Fibroblast of gingiva (primary cell): ENCODE measurements at places on chromosomes 1 and 21.

GRCh38 chr1:170126696-170127095, 19.1 kb upstream of the NTMT2 start:
- peak; percentile 60 for DNase-seq

DNA sequence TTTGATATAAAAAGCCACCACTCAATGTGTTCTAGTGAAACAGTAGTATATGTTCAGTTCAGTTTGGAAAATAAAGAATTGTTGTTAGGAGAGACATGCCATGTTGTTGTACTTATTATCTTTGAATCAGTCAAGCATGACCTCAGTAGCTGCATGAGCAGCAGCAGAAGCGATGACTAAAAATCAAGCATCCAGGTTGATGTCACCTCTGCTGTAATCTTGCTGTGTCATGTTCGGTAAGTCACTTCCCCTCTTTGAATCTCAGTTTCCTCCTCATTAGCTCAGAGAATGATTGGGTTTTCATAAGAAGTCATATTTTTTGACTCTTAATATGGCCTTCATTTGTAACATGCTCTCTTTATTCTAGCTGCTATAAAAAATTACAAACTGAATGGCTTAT, 428.4 kb upstream of the B3GALT2 start:
- no peak for DNase-seq

GRCh38 chr21:45050797-45051489, 23.4 kb upstream of the ADARB1 start:
- DNase-seq: peak; percentile 89

DNA sequence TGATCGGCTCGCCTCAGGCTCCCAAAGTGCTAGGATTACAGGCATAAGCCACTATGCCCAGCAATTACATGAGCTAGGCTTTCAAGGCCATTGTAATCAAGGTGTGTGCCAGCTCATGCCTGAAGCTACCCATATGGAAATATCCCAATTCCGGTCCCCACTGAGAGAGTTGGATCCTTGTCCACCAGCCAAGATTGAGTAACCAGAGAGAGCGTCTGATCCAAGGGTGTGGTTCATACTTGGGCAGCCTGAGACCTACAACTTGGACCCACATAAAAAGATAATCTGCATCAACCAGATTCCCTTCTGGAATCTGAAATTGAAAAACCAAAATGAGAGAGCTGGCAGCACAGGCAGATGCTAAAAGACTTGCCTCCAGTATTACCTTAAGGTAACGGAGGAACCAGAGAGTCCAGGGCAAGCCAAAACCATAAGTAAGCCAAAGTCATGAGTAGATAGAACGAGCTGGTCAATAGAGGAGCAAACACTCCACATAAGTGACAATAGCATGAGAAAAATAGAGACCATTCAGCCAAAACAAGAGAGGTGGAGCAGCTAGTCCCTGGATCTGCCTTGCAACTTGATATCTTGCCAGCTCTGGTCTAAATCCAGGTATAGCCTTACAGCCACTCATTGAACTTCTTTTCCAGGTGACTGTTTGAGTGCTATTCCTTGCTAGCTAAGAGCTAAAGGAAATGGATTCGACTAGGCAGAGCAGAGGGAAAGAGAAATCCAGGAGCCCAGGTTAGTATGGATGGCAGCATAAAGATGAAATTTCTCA, 63.8 kb upstream of the ATP1A1 start:
- DNase-seq: no peak

- DNase-seq: peak; percentile 50
Observed at GRCh38 chr1:162357681-162358266, 18.9 kb downstream of the SPATA46 start.

GRCh38 chr1:175863299-175864050, 120.1 kb upstream of the TNR start:
- no peak for DNase-seq

DNA sequence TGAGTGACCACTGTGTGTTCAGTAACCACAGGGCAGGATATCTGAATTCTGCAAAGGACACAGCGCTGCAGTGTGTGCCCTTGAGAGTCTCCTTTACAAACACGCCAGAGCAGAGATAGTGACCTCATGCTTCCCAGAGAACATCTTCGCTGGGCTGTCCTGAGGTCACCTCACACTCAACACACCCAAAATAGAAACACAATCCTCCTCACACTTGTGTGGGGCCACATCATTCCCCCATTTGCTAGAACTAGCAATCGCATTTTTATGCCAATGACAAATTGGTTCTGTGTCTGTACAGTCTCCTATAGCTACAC, 140.1 kb upstream of the NRIP1 start:
- DNase-seq: no peak

- DNase-seq: no peak
Observed at GRCh38 chr1:186326009-186326408, 49.0 kb downstream of the TPR start.

DNA sequence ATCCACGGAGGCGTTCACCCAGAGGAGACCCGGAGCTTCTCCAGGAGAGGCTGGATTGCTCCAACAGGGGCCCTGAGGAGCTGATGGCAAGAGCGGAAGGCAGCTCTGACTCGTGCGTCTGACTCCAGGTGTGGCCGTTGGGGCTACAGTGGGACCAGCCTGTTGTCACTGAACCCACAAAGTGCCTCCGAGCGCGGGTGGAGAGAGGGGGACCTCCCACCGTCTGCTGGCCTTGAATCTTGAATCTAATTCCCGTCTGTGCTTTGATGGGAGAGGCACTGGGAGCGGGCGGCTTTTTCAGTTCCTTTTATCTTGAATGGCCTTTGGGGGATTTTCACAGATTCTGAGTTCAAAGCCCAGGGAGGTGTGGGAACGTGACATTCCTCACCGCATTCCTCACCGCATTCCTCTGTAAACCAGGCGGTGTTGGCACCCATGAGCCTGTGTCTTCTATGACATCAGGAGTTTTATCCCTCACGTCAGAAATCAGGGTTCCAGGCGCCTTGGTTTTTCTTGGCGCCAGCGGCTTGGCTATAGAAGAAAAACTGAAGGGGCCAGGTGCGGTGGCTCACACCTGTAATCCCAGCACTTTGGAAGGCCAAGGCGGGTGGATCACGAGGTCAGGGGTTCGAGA, 39.2 kb upstream of the COL18A1 start:
- DNase-seq: peak; percentile 34

DNA sequence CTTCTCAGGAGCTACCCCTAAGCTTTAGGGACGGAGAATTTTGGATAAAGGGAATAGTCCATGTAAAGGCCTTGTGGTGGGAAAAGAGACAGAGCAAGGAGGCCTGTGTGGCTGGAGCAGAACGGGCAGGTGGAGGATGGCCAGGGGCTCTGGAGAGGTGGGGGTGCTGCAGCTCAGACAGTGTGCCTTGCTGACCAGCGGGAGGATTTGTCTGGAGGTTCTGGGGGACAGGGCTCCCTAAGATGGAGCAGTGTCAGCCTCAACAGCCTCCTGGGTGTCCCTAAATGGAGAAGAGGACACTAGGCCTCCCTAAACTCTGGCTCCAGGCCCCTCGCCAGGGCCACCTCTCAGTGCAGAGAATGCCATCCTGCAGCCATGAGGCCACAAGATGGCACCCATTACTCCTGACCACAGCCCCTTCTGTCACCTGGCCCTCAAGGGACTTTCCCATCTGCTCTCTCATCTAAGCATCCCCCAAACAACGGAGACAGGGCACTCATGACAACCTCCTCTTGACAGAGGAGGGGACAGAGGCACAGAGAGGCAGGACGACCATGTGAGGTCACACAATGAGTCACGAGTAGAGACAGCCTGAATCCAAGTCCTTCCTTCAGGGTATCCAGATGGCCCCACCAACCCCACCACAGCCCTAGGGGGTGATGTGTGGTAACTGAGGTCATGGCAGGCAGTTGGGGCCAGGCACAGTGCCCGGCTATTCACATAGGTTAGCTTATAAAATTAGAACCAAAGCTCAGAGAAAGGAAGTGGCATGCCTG, 94.7 kb downstream of the DMRTB1 start:
- DNase-seq: no peak

DNA sequence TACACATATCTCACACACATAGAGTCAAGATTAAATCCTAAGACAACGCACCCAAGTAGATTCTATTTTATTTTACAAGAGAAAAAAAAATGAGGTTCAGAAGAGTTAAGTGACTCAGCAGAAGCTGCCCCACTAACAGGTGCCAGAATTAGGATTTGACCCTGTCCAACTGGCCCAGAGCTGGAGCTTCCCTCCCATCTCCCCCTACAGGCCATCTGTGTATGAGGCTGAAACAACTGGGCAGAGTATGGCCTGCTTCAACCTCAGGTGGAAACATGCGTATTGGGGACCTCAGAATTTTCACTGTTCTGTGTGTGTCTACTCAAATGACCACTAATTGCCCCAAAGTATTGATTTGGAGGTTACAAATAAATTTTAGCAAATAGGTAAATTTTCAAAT, 29.9 kb downstream of the PSMG1 start:
- DNase-seq: no peak

- no peak for DNase-seq
Observed at GRCh38 chr21:41064334-41064791, 103.6 kb upstream of the BACE2 start.

GRCh38 chr1:189351960-189352359, 1125.7 kb downstream of the BRINP3 start:
- DNase-seq: no peak
